DMS79 (cell line): ENCODE measurements at places on chromosomes 5 and 9.

DNA sequence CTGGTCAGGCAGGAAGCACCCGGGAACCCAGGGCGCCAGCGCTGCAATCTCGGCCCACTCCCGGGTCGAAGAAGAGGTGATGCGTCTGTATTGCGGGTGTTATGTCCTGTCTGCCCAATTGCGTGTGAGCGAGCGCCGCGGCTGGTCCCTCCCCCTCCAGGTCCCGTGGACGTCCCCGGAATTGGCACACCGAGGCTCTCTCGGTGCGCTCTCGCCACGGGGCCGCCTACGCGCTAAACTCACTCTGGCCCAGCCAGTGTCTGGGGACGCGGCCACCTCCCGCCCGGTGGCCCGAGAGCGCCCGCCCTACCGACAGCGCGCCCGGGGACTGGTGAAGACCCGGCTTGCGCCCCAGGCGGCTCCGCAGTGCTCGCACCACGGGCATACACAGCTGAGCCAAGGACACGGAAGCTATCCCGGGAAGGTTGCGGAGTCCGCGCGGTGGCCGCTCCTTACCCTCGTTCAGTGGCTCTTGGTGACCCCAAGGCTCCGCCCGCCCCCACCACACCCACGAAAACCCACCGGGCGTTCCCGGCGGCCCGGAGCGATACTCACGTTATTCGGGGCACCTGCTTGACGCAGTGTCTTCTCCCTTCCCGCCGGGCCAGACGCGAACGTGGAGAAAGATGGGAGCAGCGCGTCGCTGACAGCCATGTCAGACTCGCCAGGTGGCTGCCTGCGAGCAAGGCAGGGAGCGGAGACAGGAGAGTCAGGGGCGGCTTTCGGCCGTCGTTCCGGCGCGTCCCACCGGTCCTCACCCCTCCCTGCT is 1.0 kb downstream of the KLF4 start:
- no peak for DNase-seq

GRCh38 chr9:120712539-120713031 is 1.7 kb downstream of the MEGF9 start:
- no peak for DNase-seq

- no peak for DNase-seq
Measured at GRCh38 chr9:11312966-11313365, 700.2 kb upstream of the PTPRD start.

DNA sequence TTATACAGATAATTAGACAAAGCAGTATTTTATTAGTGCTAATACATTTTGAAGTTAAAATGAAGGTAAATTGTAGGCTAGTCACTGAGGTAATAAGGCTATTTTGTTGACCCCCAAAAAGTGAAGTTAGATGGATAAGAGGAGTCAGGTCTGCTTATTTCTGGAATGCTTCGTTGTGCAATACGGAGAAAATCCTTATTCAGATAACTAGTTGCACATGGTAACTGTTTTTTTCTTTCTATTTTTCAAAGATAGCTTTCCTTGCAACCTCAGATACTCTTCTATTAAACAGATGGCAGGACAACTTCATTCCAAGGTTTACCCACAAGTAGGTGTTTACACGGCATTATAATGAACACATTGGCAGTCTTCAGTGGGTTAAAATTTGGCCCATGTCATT is 101.1 kb downstream of the TMEM174 start:
- DNase-seq = no peak

DNA sequence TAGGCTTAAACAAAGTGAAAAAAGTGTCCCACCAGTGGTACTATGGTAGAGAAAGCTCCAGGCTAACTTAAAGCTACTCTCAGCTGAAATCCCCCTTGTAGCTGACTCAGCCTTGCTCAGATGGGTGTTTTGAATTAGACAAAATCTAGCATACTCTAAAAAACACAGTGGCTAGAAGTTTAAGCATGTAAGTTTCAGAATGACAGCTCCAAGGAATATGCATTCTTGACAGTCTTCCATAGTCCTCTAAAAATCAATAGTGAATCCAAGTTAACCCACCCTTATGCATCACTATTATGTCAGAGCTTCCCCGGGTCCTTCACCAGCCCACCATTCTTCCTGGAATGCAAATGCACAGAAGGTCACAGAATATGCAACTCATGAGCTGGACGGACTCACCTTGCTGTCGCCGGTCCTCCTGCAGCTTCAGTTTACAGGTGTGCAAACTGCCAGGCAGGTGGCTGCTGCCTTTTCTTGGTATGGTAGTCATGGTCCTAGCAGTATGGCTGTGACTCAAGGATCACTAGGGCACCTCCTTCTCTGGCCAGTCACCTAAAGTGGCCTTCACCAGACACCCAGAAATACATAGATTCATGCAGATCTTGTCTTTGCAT is 668 bp downstream of the RANBP3L start:
- no peak for DNase-seq

DNA sequence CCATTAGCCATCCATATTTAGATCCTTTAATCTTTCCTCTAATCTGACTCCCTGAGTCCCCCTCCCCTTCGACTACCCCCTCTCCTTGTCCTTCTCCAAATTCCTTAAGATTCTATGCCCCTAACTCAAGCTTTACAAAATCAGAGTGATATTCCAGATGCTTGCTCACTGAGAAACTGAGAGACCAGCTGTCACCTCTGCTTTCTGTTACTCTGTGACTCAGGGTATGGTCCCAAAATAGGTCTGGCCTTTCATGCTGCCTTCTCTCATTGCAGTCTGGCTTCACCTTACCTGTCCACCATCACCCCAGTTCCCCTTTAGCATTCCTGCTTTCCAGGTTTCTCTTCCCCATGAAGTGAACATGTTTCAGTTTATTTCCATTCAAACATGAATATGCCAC is 383.3 kb upstream of the SLC30A5 start:
- no peak for DNase-seq

- DNase-seq = no peak
Measured at GRCh38 chr9:137621131-137621757, 2.4 kb downstream of the EHMT1 start.

- DNase-seq = no peak
Measured at GRCh38 chr9:129750013-129750638, 2.7 kb downstream of the PTGES start.

GRCh38 chr9:2758162-2758897 is 41.0 kb downstream of the KCNV2 start:
- DNase-seq = no peak

- no peak for DNase-seq
Measured at GRCh38 chr9:125190361-125190801, 778 bp upstream of the PPP6C start.

DNA sequence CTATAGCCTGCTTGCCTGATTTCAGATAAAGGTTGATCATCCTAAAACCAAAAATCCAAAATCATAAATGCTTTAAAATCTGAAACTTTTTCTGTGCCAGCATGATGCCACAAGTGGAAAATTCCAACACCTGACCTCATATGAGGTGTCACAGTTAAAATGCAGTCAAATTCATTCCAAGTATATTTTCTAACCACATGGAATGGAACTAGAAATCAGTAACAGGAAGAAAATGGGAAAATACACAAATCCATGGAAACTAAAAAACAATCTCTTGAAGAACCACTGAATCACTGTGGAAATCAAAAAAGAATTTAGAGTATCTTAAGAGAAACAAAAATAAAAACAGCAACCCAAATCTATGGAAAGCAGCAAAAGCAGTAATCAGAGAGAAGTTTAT is 297.5 kb upstream of the COX7C start:
- DNase-seq = no peak

DNA sequence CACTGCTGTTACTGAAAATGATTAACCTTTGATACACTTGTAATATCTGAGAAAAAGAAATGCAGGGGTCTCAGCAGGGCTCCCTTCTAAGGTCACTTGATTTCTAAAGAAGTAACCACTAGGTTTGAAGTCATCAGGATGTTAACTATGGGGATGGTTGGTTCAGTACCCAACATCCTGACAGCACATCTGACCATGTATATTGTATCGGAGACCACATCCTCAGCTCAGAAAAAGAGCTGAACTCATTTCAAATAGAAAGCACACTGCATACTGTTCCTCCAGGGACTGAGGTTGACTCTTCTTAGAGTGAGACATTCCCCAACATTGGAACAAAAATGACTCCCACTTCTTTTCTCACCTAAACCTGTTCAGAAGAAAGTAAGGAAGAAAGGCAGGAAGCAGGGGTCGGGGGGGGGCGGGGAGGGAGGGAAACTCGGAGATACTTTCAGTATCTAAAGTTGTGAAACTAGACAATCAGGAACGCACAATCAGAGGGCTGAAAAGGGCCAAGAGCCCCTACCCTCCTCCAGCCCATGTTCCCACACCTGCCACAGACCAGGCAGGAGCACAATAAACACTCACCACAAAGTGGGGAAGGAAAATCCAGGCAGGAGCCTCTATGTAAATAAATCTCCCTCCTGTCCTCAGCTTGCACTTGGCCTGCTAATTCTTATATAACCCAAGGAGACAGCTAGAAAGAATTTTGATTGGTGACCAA is 730 bp upstream of the GZMA start:
- DNase-seq = no peak

GRCh38 chr9:87148331-87149104 is 201.2 kb upstream of the GAS1 start:
- no peak for DNase-seq

DNA sequence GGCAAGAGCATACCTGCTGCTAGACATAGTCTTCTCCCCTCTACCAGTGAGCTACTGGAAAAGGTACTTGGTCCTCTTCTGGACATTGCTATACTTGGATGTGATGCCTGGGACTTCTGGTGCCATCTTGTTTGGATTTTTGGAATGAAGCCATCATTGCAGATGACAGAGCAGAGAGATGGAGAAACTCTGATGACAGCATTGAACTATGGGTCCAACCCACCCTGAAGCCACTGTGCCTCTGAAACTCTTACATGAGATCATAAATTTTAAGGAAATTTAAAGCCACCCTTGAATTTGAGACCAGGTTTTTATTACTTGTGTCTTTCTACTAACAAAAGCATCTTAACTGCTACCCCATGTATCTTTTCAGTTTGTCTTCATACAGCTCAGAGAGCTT is 151.1 kb upstream of the SMIM23 start:
- DNase-seq = no peak

DNA sequence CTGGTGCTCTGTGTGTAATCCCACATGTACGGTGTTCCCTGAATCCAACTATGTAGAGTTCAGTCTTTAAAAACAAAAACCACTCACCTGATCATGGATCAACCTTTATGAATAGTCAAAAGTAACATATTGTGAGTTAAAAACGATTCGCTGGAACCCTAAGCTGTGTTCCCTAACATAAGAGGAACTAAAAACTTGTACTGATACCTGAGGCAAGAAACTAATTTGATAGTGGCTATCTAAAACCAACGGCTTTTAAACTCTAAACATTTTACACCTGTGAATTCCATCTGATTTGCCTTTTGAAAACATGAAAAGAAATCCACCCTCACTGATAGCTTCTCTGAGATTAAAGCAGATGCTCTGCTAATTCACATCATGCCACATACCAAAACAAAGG is 101.5 kb downstream of the DEPDC1B start:
- no peak for DNase-seq

DNA sequence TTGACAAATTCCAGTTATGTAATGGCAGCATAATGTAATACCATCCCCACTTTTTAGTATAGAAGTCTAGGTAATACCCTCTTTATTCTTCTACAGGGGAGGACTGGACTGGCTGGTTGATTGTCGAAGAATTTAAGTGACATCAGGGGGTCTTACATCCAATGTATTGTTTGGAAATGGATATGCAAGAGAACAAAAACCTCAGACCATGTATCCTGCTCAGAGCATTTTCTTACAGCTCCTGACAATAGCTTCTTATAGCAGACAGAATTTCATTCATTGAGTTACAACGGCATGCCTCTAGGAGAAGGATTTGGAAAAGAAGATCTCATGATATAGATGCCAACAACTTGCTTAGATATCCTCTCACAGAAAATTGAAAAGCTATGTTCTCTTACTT is 2032.3 kb downstream of the EFNA5 start:
- DNase-seq = no peak

DNA sequence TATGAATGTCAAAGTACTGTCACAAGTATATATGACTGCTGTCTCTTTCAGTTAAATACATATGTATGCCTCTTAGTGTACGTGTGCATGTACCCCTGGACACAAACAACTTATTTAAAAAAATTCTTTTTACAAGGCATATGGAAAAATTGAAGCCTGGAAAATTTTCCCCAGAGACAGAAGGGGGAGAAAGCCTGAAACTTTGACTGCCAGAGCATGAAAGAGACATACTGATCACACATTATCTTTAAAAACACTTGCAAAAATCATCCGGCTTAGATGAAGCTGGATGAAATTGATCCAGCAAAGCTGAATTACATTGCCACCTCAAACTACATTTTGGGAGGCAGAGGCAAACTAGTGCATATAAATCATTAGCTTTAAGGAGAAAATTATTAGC is 88.0 kb upstream of the NFIB start:
- DNase-seq = no peak

DNA sequence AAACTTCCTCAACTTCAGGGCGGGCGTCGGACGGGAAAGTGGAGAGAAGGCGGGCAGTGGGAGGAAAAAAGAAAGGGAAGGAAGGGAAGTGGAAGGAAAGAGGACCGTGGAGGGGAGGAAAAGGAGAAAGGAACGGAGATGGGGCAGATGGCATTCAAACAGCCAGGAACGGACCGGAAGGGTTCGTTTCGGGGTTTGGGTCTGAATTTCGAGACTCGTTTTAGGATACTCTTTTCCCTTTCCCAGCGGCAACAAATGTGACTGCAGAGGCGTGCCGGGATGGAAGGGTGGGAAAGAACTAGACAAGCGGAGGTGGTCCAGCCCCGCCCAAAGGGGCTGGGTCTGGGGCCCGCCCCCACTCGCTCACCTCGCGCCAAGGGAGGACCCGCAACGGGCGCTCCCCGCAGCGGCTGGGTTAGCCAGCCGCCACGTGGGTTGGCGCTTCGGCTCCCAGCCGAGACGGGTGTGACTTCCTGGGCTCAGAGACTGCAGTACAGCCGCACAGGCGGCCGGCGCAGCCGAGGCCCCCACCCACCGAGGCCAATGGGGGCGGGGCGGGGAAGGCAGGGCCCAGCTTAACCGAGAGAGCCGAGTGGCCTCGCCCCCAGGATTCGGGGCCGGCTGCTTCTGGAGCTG is 2.7 kb downstream of the VCAN start:
- DNase-seq = no peak

DNA sequence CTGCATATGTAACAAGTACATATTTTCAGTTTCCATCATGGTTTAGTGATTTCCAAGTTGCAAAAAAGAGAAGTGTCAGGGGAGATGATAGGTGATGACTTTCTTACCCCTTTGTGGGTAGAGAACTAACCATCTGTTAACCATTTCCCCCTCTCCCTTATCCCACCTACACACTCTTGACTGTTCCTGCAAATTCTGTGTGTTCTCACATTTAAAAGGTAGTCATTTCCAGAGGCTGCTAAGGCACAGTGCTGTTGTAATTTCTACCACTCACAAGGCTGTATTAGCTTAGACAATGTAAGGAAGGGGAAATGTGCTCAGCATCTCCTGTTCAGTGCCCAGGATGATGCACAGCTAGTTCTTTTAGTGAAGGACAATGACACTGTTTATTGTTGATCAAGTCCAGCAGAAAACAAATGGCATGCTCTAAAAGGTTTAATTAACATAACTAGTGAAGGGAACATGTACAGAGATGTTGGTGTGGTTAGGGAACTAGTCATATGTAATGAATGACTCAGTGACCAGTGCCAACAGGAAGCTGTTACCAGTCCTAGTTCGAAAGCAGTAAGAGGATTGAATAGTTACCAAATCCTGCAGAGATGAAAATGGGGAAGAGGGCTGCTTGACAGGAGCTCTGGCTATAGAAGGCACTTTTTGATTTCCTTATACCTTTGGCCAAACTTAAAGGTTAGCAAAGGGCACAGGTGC is 165.1 kb downstream of the PLK2 start:
- DNase-seq = no peak
